SHP77 treated with DMSO at 0.1 percent for 48 hours (cell line): ENCODE measurements at places on chromosomes 12 and 14.

DNA sequence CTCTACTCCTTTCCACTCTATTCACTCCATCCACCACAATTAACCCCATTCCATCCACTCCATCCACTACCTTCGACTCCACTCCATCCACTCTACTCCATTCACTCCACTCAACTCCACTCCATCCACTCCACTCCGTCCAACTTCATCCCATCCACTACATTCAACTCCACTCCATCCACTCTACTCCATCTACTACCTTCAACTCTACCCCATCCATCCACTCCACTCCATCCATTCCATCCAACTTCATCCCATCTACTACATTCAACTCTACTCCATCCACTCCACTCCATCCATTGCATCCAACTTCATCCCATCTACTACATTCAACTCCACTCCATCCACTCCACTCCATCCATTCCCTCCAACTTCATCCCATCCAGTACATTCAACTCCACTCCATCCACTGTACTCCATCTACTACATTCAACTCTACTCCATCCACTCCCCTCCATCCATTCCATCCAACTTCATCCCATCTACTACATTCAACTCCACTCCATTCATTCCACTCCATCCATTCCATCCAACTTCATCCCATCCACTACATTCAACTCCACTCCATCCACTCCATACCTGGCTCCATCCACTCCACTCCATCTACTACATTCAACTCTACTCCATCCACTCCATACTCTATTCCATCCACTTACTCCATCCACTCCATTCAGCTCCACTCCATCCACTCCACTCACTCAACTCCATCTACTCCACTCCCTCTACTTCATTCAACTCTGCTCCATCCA lies 16.4 kb downstream of the HNF1A start:
- no peak for DNase-seq

DNA sequence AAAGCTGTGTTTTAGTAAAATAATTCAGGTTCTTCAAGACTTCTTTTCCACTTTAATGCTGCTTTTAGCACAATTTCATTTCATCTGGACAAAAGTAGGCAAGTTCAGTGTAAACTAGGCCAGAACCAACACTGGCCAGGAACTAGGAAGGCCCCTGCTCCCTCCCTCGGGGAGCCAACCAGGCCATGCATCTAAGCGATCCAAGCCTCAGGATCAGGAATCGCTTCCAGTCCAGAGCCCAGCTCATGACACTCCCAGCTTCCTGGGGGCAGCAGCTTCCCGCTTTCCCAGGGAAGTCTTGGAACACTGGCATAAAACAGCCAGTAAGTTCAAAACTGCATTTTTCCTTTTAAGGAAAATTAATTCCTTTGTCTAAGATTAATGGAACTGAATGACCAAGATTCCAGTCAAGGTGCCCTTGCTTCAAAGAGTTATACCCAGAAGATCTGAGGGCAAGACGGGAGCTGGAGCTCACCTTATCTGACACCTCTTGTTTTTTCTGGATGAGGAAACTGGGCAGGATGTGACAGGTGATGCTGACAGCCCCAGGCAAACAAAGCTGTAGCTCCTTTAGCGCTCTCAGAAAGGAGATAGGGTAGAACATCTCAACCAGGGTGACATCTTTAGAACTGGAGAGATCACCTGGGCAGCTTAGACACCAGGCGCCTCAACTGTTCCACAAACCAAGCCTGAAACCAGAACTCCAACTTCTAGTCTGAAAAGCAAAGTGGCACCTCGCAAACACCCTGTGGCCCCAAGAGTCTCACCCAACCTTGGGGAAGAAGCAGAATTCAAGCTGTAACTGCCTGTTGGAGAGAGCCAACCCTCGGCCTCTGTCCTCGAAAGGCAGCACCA lies 61.4 kb upstream of the PNMA1 start:
- DNase-seq, result no peak

DNA sequence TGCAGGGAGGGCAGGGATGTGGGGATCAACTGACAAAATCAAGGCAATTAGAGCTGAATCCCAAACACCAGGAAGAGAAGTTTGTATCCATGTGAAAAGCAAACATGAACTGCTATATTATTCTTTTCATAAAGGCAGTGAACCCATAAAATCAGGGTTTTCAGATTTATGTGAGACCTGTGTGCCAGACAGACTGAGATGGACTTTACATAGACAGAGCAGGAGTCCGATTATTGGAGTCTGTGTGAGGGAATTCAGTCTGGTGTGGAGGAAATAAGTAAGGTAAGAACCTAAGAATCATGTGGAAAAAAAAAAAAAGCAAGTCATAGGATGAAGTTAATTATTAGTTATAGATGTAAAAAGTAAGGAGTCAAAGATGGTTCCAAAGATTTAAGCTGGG lies 45.1 kb upstream of the SYCP3 start:
- no peak for DNase-seq

DNA sequence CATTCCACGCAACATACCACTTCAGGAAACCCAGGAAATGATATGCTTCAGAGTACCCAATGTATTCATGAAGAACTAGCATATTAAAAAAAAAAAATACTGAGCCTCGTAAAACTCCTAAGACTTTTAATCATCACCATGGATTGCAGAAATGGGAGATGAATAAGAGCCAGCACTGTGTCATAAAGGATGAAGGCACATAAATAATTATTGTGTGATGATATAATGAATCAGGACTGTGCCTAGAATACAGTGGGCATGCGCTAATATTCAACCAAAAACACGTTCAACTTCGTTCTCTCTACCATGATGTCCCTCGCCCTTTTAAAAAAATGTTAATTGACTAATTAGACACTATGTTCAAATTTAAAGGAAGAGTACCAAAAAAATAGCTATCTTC lies 68.7 kb downstream of the CIT start:
- no peak for DNase-seq

DNA sequence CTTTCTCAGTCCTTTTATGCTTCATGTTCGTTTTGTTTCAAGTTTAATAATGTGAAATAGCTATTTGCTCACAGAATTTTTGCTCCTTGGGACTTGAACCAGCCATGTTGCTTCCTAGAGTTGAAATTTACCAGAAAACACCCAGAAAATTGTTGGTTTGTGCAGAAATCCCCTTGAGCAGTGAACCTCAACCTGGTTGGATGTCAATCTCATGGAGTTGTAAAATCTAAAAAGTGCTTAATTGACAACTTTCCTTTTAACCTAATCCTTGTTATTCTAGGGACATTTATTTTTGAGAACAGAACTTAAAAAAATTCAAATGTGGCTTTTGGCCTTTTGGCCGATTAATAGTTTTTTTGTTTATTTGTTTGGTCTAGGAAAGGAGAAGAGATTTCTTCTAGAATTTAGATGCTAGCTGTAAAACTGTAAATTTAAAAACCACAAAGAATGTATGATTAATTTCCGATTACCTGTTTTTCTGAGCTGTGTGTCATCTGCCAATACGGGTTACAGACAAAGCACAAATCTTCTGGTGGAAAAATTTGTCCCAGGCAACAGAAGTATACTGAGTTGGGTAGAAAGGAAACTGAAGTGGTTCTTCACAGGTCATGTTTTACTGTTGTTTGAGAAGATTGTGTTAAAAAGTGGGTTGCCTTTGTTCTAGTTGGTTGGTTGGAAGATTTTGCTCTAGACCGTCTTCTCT lies 154.4 kb downstream of the FUT8 start:
- DNase-seq, result no peak
